ENCODE measurements at places on chromosomes 7 and 10.

GRCh38 chr10:91980319-91980718 lies 56.7 kb downstream of the BTAF1 start:
- DNase-seq: no peak

GRCh38 chr10:125768219-125768855 lies 7.3 kb downstream of the MMP21 start:
- DNase-seq: no peak

DNA sequence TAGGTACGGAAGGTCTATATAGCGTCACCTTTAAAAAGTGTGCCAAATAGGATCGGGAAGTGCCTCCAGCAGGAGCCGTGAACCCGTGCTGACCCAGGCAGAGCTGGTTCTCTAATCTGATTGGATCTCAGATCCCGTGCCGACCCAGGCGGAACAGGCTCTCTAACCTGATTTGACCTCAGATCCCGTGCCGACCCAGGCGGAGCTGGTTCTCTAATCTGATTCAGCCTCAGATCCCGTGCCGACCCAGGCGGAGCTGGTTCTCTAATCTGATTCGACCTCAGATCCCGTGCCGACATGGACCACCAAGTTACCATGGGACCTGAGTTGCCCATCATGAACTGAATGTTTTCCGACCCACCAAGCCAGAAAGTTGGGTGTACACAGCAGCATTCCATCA lies 463.9 kb downstream of the PTPRN2 start:
- DNase-seq: no peak

- DNase-seq: no peak
These were observed 11.8 kb downstream of the AGK start for GRCh38 chr7:141562972-141563371.
